Fibroblast of skin of abdomen (primary cell): ENCODE measurements at places on chromosomes 6 and 20.

- no peak for DNase-seq
These were observed 8.0 kb upstream of the COL21A1 start for GRCh38 chr6:56255349-56255748.

DNA sequence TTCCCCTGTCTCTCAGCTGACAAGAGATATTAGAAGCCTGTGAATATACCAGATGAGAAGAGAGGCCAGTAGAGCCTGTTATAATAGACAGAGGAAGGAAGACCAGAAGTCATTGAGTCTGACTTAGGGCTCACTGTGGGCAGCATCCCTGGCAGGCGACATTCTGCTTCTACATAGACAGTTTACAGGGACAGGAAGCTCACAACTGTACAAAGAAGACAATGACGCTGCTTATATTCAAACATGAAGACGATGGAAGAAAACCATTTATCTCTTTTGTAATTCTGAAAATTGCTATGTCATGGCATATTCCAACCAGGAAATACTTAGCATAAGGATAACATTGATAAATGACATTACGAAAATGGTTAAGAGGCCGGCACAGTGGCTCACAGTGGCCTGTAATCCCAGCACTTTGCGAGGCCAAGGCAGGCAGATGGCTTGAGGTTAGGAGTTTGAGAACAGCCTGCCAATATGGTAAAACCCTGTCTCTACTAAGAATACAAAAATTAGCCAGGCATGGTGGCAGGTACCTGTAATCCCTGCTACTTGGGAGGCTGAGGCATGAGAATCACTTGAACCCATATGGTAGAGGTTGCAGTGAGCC, 170.9 kb downstream of the UBE3D start:
- DNase-seq = no peak

- DNase-seq = no peak
These were observed 414.1 kb downstream of the CDH26 start for GRCh38 chr20:60372275-60372674.

DNA sequence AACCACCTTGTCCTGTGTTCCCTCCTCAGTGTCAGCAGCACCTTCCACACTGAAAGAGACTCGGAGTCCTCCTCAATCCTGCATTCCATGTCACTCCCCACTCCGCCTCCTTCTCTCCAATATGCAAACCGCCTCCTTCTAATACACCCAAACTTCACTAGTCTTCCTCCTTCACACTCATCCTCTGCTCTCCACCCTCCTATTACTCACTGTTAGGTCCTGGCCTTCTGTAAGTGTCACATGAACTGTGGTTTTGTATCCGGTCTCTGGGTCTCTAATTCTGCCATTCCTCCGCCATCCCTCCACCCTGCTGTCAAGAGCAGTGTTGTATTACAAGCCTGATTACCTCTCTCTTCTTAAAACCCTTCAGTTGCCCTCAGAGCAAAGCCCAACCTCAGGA, 200.5 kb upstream of the CDYL start:
- no peak for DNase-seq

- DNase-seq = no peak
These were observed 99.5 kb downstream of the FOXO3 start for GRCh38 chr6:108660251-108660650.

DNA sequence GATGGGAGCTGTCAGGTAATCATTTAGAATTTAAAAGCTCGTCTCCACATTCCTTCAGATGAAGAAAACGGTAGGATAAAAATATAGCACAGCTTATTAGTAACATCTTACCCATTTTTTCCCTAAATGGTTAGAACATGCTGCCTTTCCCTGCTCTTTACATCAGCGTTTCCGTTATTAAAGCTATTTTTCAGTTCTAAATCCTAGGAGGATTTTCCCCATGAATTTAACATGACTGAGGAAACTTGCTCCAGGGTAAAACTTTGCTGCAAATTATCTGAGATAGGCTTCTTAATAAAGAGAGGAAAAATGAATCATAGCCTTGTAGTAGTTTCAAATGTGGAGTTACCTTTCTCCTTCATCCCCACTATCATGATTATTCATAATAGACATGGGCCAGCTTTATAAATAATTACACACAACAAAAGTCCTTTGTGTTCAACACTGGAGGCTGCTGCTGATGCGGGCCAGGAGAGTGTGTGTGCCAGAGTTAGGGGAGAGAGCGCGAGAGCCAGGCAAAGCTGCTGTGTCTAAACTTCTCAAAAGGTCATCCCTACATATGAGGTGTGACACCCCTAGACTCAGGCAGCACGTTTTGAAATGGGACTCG, 24.4 kb downstream of the MYLIP start:
- no peak for DNase-seq

- peak; percentile 20 for DNase-seq
These were observed 57.1 kb downstream of the SNAI1 start for GRCh38 chr20:50039706-50040431.

GRCh38 chr6:106557837-106558236, 71.5 kb downstream of the RTN4IP1 start:
- no peak for DNase-seq

GRCh38 chr20:8094415-8094818, 37.6 kb upstream of the PLCB1 start:
- peak; percentile 28 for DNase-seq
